COR-L47 (cell line): ENCODE measurements at places on chromosomes 11 and 22.

DNA sequence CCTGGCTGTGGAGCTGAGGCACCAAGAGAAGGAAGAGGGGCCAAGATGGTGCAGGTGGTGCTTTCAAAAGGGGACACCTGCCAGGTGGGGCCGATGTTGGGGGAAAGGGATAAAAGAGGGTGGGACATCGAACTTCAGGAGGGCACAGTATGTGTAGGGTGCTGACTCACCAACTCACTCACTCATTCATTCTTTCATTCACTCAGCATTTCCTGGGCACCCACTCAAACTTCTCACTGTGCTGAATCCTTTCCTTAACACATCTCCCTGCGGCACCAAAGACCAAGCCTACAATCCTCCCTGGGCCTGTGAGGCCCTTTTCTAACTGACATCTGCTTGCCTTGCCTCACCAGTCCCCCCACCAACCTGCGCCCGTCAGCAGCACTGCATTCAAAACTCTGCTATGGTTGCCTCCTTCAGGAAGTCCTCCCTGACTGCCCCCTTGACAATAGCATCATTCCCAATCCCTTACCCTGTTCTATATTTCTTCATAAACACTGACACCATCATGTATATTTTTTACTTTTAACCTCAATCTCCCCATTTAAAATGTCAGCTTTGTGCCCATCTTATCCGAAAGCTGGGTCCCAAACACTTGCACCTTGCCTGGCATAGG lies 246.6 kb downstream of the MN1 start:
- no peak for DNase-seq

GRCh38 chr11:61491736-61492395 lies 16.7 kb upstream of the LRRC10B start:
- DNase-seq: no peak

GRCh38 chr11:18498039-18498438 lies 28.7 kb downstream of the TSG101 start:
- no peak for DNase-seq

GRCh38 chr22:42134100-42135020 lies 3.8 kb upstream of the CYP2D6 start:
- DNase-seq: no peak

- DNase-seq: no peak
These were observed 541.1 kb downstream of the ETS1 start for GRCh38 chr11:128046213-128046612.

DNA sequence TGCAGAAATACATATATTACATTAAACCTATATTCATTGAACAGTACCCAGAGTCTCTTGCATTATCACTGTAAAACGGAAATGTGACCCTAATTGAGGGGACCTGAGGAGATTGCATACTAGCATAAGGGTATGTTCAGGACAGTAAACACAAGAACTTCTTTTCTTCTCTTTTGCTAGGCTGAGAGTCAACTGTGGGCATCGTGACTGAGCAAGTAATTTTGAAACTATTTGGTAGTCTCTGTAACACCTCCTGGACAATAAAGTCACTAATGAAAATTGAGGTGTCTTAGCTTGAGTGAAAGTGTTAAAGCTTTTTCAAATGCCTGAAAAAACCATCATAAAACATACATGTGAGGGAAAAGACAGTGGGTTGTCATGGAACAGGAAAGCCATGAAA lies 90.9 kb downstream of the PDHX start:
- DNase-seq: no peak

DNA sequence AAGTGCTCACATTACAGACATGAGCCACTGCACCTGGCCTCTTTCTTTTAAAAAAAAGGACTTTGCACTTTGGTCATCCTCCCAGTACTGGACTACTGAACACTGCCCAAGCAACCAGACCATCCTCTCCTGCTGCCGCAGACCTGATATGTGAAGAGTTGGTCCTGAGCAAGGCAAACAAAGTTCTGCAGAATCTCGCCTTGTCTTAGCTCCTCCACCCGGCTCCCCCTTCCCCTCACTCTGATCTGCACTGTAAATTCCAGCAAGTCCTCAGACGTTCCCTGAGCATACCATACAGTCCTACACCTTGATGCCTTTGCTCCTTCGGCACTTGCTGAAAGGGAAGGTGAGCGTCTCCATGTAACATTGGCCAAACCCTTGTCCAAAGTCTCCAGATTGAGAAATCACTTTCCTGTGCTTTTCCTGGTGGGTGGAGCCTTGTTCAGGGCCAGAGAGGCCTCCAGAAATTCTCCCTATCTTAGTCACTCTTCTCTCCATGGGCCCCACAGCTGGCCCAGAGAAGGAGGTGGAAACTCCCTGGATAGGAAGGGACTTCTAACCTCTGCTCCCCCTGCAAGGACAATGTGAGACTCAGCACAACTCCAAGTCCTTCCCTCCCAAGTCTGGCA lies 47.0 kb upstream of the TIMP3 start:
- DNase-seq: no peak

DNA sequence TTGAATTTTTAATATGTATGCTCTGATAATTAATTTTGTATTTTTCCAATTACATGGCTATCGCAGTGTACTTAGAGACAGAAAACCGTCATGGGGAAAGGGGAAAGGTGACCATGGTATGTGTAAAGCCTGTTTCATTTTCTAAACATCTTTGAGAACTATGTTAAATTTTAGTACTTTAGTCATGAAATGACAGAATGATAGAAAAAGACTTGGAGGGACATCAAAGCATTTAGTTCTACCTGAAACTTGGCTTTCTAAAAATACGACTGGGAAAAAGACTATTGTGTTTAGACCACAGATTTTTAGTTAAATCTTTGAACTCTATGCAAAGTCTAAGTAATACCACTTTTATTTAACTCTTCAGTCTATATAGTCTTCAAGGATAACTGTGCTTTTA lies 54.1 kb downstream of the MAML2 start:
- no peak for DNase-seq

- DNase-seq: no peak
These were observed at the start of gene OLFML1 for GRCh38 chr11:7485186-7486097. Gene OLFML1, plus strand, starts transcription at chr11:7485506. Its CDS starts 370 bp downstream, at chr11:7485876.

DNA sequence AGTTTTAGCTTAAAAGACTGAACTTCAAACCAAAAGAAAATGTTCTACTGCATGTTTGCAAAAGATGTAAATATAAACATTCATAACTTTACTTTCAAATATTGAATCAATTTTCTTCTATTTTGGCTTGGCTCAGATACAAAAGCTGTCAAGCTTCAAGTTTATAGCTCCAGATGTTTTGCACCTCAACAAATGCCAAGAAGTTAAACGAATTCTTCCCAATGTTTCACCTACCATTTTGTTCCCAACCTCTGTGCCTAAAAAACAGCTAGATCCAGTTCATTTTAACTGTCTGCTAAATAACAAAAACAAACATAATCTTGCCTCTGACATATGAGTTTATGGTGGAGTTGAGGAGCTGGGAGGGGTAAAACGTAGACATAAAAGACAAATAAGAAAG lies 76.5 kb downstream of the RAB30 start:
- DNase-seq: no peak

- DNase-seq: no peak
These were observed 76.0 kb downstream of the MRTFA start for GRCh38 chr22:40560551-40560950.

- no peak for DNase-seq
These were observed 620.4 kb downstream of the BRD1 start for GRCh38 chr22:49207008-49208003.

- no peak for DNase-seq
These were observed 47.8 kb upstream of the CD5 start for GRCh38 chr11:61054513-61054912.

GRCh38 chr22:38819387-38819940 lies 24.4 kb downstream of the NPTXR start:
- DNase-seq: no peak

GRCh38 chr11:106051103-106051502 lies 26.0 kb downstream of the KBTBD3 start:
- no peak for DNase-seq

DNA sequence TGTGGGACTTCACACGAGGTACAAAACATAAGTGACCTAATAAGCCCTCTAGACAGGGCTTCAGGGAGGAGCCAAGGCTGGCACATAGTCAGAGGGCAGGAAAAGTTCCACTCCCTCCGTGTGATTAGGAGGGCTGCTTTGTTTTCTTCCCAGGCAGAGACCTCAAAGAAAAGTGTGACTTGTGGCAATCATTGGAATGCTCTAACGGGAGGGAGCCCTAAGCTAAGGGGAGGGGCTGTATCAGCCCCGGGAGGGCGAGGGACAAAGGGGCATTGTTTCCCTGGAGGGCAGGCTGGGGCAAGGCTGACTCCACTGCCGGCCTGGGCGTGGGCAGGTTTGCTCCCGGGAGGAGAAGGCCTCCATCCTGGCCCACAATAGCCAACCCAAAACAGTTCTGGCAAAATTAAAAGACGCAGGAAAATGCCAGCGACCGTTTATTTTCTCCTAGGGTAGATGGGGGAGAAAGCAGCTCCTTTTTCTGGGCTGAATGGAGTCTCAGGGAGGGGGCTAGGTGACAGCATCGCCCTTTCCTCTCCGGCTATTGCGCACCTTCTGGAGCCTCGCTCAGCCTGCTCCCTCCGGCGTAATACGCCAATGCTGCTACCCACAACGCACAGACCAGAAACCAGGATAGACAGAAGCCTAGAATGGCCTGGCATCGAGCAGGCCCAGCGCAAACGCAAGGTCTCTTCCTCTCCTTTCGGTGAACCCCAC lies 60.2 kb downstream of the ENDOD1 start:
- no peak for DNase-seq

DNA sequence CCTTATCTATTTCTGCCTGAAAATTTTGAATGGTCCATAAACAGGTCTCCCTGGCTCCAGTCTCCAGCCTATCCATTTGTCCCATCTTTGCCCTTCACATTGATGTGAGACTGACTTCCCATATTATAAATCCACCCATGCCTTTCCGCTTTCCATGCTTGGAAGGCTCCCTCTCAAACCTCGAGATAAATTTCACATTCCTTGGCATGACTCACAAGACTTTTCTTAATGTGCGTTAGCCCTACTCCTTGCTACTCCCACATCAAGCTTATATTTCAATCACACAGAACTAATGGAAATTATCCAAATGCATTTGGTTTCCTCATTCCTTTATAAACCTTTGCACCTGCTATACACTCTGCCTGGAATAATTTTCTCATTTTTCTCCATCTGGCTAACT lies 163.7 kb upstream of the NTM start:
- no peak for DNase-seq

- no peak for DNase-seq
These were observed 27.7 kb downstream of the LRRC4C start for GRCh38 chr11:41431784-41432183.

- no peak for DNase-seq
These were observed 10.0 kb downstream of the PRR33 start for GRCh38 chr11:1881442-1882264.

DNA sequence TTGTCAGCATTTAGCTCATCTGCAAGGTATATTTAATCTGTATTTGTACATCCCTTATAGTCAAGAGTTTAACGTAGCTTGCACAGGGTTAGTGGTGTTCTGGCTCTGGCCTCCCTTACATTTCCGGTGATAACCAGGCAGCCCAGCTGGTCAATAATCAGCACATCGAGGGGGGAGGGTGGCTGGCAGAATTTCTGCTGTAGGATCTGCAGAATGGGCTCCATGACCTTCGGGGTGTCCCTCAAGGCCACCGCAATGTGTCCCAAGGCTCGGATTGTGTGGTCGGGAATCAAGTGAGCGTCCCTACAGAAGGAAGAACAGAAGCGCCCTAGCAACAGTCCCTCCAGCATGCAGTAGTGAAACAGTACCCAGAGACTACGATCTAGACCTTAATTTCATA lies 25.1 kb downstream of the SERPIND1 start:
- DNase-seq: no peak

DNA sequence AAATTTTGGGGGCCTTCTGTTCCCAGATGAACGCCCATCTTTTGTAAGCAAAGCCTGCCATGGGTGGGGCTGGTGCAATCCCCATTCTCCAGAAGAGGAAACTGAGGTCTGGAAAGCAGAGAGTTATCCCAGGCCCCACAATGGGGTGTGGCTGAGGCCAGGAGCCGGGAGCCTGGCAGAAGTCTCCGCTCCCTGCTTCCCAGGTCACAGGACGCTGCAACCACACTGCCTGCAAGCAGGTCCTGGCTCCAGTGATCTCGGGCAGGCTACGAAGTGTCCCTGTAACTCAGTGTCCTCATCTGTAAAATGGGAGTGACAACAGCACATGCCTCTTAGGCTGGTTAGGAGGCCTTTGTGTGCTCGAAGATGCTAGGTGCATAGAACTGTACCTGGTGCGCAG lies 1.7 kb downstream of the PLCB3 start:
- DNase-seq: no peak
